ENCODE measurements at places on chromosomes 11 and 22.

- DNase-seq = no peak
These were observed 77.3 kb upstream of the ANO5 start for GRCh38 chr11:22115470-22116029.

- no peak for DNase-seq
These were observed 44.0 kb downstream of the RPUSD4 start for GRCh38 chr11:126167488-126167887.

GRCh38 chr22:22735695-22736611 is 91.5 kb downstream of the GGTLC2 start:
- DNase-seq = no peak

- no peak for DNase-seq
These were observed 161.6 kb upstream of the SYN3 start for GRCh38 chr22:33219648-33220384.

DNA sequence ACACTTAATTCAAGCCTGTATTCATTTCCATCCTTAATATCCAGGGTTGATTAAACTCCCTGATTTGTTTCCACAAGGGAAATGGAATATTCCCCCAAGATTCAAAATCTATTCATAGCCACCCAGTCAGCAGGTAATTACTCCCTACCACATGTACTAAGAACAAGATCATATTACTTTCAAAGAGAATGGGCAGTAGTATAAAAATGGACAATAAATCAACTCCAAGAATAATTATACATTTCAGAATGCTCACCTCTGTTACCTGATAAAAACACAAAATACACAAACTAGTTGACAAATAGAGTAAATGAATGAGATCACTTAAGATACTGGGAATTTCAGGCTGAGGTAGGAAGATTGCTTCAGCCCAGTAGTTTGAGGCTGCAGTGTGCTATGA is 8.5 kb upstream of the FEZ1 start:
- no peak for DNase-seq

DNA sequence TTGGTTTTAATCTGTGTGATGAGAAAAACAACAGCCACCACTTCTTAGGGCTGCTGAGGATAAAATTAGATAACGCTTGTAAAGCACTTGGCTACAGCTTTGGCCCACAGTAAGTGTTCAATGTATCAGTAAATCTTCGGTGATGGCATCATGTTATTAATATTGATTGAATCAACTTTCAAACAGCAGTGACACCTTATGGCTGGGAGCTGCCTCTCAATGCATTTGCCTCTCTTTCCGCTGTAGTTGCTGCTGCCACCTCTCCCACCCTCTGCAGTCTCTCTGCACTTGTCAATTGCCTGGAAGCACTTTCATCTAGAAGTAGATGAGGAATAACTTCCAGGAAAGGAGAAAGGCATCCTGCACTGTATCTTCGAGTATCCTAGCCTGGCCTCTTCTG is 491.1 kb downstream of the OPCML start:
- DNase-seq = no peak

GRCh38 chr11:73359930-73360742 is 16.1 kb upstream of the RELT start:
- no peak for DNase-seq

- DNase-seq = no peak
These were observed 41.0 kb downstream of the TMPRSS5 start for GRCh38 chr11:113664981-113665710.

DNA sequence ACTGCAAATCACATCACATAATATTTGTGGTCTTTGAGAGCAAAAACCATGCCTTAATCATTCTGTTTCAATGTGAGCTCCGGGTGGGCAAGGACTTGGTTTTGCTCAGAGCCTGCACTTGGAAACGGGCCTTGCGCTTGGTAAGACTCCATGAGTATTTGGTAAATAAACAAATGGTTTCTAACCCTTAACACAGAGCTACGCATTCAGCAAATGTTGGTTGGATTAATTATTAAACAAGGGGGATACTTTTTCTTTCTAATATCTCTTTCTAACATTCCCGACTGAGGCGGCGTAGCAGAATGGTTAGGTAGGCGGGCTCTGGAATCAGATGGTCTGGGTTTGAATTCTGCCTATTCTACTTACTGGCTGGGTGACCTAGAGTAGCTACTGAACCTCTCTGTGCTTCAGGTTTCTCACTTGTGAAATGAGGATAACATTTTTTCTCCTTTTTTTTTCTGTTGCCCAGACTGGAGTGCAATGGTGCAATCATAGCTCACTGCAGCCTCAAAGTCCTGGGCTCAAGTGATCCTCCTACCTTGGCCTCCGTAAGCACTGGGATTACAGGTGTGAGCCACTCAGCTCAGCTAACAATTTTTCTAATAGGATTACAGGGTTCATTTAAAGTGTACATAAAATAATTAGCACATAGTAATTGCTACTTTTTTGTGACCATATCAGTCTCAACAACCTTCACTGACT is 3.4 kb upstream of the FAM83F start:
- no peak for DNase-seq

DNA sequence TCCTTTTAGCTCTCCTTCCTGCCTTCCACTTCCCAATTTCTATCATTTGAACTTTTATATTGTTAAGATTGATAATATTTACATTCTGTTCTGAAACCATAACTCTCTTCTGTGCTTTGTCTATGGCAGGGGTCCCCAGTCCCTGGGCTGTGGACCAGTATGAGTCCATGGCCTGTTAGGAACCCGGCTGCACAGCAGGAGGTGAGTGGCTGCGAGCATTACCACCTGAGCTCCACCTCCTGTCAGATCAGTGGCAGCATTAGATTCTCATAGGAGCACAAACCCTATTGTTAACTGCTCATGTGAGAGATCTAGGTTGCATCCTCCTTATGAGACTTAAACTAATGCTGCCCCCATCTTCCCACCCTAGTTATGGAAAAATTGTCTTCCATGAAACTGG is 48.4 kb upstream of the HEPHL1 start:
- DNase-seq = no peak

GRCh38 chr11:3104961-3105790 is 48.0 kb upstream of the CARS1 start:
- no peak for DNase-seq

DNA sequence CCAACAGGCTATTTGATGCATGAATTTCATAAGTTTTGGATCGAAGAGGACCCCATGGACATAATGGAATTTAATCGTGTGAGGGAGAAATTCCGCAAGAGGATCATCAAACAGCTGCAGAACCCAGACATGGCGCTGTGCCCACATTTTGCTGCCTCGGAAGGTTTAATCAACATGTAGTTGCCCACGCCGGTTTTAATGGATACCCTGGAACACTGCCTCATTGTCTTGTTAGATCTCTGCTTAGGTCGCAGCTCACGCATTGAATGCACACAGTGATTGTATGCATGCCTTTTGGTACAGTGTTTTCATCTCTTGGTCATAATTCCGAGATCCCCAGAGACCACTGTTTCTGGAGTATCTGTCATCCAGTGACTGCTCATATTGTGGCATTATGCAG is 46.8 kb downstream of the SLN start:
- no peak for DNase-seq

DNA sequence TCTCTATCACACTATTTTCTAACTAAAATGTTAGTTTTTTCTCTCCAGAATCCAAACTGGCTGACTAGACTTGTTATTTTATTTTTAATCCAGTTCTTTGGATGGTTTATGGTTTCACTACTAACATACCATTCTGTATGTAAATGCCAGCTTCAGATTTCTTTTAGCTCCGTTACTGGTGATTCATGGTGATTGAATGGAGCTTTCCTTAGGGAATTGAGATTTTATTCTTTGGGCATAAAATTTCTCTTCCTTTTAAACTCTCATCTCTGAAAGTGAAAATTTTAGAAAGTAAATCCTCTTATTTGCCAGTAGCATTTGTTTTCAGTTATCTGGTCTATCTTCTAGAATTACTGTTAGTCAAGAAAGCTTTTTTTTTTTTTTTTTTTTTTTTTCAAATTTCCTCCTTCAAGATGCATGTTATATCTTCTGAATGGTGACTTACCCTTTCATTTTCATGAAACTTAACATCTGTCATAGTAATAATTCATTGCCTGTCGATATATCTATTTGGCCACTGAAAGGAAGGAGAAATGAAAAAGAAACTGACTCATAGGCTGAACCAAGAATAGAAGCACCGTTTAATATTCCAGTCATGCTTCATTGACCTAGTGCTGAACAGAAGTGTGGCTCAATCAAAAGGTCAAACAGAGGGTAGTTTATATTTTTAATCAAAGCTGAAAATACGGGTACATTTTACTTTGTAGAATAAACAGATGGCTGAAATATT is 6.4 kb downstream of the ENDOD1 start:
- DNase-seq = no peak

GRCh38 chr22:50530580-50530876 is 716 bp upstream of the TYMP start:
- no peak for DNase-seq

DNA sequence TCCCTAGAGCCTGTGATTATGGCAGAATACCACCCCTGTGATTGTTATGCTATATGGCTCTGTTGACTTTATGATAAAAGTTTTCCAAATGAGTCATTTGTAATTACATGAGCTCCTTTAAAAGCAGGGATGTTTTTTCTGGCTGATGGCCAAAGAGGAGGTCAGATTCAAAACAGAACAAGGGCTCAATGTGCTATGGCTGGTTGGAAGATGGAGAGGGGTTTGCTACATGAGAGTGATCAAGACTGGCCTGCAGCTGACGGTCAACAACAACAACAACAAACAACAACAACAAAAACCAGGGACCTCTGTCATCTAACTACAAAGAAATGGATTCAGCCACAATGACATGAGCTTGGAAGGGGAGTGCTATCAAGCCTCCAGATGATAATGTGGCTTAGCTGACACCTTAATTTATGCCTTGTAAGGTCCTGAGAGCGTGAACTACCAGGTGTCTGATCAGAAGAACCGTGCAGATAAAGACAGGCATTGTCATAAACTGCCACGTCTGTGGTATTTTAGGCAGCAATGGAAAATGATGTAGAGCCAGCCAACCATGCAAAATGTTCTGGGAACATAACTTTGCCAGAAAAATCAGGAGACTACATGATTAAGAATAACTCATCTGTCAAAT is 47.2 kb downstream of the PIWIL3 start:
- no peak for DNase-seq

DNA sequence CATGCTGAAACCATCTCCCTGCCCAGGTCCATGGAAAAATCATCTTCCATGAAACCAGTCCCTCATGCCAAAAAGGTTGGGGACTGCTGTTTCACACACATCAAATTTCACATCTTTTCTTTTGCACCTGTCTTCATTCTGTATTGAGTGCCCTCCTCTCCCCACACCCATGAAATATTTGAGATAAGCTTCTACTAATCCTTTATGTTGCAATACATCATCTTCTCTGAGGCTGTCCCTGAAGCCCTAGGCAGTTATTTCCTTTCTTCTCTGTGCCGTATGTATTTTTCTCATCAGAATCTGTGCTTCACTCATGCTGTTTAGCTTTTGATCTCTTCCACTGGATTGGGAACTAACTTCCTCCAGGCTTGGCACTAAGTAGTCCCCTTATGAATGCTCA is 40.0 kb upstream of the RRM1 start:
- DNase-seq = no peak

GRCh38 chr22:36470994-36471331 is 10.5 kb downstream of the TXN2 start:
- DNase-seq = no peak

DNA sequence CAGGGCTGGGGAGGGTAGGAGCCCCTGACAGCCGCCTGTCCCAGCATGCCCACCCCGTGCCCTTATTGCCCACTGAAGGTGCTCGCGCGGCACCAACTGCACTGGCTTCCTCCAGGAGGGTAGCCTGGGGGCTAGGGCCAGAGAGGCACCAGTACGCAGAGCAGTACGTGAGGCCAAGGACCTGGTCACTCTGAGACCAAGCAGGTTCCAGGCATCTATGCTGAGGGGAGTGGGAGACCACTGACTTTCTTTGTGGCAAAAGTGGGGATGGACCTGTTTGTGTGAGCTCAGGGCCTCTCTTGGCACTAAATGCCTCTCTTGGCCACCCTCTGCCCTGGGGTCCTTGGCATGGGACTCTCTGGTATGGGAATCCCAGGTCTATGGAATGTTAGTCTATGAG is 10.8 kb downstream of the GP1BB start:
- DNase-seq = no peak

- DNase-seq = no peak
These were observed 21.8 kb upstream of the EIF3M start for GRCh38 chr11:32561835-32562234.

GRCh38 chr11:129077191-129077590 is 114.9 kb downstream of the ARHGAP32 start:
- no peak for DNase-seq

DNA sequence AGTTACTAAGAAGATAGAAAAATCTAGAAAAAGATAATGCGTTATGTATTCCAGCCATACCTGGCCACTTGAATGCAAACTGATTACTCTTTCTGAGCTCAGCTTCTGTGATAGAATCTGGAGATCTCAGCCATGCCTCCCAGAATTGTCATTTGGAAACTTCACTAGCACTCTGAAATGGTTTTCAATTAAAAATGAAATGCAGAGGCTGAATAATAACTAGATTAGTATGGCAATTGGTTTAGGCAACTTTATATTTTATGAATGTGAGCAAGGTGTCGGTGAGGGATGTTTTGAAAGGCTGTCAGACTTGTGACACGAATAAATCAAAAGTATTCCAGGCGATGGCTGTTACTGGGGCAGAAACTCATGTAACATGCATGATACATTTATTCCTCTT is 128.8 kb upstream of the SORL1-AS1 start:
- no peak for DNase-seq

DNA sequence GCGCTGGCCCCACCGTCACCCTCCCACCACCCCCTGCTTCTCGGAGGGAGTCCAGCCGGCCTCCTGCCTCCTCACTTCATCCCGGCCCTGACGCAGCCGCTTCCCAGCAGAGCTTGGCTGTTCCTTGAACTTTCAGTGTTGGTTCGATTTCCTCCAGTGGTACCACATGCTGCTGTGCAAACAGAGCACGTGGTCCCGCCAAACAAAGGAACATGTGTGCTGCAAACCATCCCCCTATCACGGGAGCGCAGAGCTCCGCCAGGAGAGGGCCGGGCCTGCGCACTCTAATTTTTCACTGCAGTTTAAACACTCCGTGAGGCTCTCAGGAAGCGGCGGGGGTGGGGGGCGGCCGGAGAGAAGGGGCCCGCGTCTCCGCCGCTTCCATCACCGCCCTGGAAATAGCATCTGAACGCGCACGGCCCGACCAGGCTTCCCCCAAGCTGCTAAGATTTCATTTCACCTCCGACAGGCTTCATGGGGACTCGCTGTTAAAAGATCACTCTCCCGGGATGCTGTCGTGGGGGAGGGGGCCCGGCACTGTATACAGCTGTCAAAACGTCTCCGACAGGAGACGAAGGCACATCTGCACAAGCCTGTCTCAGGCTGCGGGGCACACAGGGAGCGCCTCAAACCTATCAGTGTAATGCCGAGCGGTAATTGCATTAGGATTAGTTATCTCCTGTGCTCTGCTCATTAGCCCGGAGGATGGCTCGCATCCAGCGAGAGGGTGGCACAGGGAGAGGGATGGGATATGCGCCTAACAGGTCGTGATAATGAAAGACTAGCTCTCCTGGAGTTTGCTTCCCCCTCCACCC is 269.9 kb upstream of the SORL1-AS1 start:
- no peak for DNase-seq
